ENCODE measurements at places on chromosomes 5 and 9. TPM values are rescaled to one million over a fixed set of nuclear protein-coding genes. Genes with fewer than 3 reads are reported as not detected.

Gene SV2C
- not detected for total RNA-seq

Gene SLC4A9
- total RNA-seq: not detected

Gene SLC34A3
- total RNA-seq: not detected

Gene CDKN2A
- 17.5 TPM for total RNA-seq

DNA sequence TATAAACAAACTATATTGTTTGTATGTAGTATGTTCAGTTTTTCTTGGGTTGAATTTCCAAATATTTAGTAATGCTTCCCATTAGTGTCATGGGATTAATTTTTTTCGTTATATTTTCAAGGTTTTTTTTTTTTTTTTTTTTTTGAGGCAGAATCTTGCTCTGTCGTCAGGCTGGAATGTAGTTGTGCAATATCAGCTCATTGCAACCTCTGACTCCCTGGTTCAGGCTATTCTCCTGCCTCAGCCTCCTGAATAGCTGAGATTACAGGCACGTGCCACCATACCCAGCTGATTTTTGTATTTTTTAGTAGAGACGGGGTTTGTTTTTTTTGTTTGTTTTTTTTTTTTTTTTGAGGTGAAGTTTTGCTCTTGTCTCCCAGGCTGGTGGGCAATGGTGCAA, 10.6 kb downstream of the DDX46 start:
- H3K4me1 ChIP-seq: no peaks in the 10 kb centered on the region
- DNase-seq: peak; percentile 70
- H3K27me3 ChIP-seq: no peaks in the 10 kb centered on the region
- H3K36me3 ChIP-seq: peaks cover 48% of the 10 kb centered on the region

GRCh38 chr9:120336021-120336752, 243.8 kb downstream of the CDK5RAP2 start:
- H3K27me3 ChIP-seq: peaks cover 5% of the 10 kb centered on the region
- no peak overlapping the region for H3K4me3 ChIP-seq
- H3K36me3 ChIP-seq: no peaks in the 10 kb centered on the region
- peak; percentile 7 for DNase-seq
- no peaks in the 10 kb centered on the region for H3K4me1 ChIP-seq
- no peak overlapping the region for H3K27ac ChIP-seq

DNA sequence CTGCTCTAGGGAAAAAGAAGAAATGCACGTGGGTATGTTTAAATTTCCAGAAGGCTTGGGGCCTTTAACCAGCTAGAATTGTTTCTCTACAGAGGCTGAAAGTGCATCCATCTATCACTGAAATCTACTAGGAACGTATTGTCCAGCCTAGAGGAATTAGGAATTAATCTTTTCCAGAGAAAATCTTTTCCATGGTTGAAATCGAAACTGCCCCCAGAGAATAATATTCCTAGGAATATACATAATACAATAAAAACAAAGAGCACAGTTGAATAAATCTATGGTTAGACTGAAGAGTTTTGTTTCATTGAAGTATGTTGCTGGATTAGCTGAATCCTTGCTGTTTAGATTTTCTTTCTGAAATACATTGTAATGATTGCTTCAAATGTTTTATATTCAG, 378.5 kb downstream of the PLK2 start:
- no peak overlapping the region for H3K27ac ChIP-seq
- peaks cover 2% of the 10 kb centered on the region for H3K4me1 ChIP-seq
- DNase-seq: no peak
- no peaks in the 10 kb centered on the region for H3K27me3 ChIP-seq

DNA sequence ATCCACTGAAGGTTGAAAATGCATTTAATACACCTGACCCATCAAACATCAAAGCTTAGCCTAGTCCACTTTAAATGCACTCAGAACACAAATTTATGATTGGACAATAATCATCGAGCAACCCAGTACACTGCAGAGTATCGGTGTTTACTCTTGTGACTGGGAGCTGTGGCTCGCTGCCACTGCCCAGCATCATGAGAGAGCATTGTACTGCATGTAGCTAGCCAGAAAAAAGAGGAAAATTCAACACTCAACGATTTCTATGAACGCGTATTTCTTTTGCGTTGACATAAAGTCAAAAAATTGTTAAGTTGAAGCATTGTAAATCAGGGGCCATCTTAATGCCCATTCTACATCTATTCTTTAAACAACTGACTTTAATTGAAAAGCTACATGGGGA, 95.1 kb upstream of the CD180 start:
- H3K27ac ChIP-seq: no peak overlapping the region
- peaks cover 3% of the 10 kb centered on the region for H3K4me1 ChIP-seq
- no peaks in the 10 kb centered on the region for H3K36me3 ChIP-seq
- no peak for DNase-seq

Data from IMR-90 (cell line).